SW 1271 (cell line): ENCODE measurements at places on chromosomes 4 and X.

- DNase-seq = no peak
Measured at GRCh38 chr4:109046471-109047201, 255.8 kb downstream of the COL25A1 start.

GRCh38 chrX:989959-990510 is 222.4 kb downstream of the CRLF2 start:
- no peak for DNase-seq

DNA sequence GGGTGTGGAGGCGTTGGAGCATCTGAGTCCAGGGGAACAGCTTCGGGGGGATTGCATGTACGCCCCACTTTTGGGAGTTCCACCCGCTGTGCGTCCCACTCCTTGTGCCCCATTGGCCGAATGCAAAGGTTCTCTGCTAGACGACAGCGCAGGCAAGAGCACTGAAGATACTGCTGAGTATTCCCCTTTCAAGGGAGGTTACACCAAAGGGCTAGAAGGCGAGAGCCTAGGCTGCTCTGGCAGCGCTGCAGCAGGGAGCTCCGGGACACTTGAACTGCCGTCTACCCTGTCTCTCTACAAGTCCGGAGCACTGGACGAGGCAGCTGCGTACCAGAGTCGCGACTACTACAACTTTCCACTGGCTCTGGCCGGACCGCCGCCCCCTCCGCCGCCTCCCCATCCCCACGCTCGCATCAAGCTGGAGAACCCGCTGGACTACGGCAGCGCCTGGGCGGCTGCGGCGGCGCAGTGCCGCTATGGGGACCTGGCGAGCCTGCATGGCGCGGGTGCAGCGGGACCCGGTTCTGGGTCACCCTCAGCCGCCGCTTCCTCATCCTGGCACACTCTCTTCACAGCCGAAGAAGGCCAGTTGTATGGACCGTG is 2.2 kb downstream of the AR start:
- no peak for DNase-seq

DNA sequence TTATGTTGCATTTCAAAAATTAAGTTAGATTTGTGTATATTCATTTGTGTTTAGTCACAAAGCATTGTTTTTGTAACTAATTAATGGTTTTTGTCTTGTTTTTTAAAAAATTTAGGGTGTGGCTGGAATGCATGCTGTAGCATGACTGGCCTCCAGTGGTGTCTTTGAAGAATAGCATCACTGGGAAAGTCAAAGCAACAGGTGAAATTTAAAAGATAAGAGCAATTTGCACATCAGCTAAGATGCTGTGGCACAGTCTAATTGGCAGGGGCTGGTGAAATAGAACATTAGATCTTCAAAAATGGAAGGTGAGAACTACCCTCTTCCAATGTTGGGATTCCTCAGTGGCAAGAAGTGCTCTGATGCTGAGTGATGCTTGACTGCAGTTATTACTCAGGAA is 45.3 kb downstream of the ANK2 start:
- DNase-seq = no peak

DNA sequence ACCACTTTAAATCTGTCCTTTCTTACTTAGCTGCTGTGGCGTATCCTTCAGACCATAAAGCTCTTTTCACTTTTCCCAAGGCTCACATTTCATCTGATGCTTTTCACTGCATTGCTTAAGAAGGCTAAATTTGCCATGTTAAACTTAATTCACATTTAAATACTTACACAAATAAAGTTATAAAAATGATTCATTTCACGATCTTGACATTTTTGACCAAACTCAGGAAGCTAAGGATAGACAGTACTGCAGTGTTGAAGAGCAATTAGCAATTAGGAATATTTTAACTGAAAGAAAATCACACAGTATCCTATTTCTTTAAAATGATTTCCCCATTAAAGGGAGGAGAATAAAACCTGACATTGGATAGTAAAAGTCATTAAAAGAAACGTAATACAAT is 1038.6 kb downstream of the STPG2 start:
- no peak for DNase-seq

DNA sequence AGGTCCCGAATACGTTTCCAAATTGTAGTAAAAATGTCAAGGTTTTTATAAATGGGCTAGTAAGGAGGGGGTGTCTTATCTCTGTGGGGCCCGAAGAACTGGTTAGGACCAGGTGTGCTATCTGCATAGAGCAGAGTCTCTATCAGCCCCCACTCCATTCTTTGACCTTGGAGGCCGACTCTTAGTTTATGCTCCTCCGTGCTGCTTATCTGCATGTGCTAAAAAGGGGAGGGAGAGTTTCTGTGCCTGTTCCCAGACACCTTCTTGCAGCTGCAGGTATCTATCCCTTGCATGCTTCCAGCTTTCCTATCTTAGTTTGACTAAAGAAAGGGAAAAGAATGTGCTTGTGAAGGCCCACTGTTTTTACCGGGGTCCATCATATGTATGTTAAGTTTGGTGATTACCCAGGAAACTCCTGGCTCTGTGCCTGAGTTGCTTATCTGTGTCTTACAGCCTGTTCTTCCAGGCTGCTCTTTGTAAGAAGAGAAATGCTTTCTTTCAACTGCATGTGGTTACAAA is 28.6 kb upstream of the NAF1 start:
- no peak for DNase-seq

GRCh38 chr4:154088741-154089140 is 299.9 kb upstream of the SFRP2 start:
- DNase-seq = no peak

DNA sequence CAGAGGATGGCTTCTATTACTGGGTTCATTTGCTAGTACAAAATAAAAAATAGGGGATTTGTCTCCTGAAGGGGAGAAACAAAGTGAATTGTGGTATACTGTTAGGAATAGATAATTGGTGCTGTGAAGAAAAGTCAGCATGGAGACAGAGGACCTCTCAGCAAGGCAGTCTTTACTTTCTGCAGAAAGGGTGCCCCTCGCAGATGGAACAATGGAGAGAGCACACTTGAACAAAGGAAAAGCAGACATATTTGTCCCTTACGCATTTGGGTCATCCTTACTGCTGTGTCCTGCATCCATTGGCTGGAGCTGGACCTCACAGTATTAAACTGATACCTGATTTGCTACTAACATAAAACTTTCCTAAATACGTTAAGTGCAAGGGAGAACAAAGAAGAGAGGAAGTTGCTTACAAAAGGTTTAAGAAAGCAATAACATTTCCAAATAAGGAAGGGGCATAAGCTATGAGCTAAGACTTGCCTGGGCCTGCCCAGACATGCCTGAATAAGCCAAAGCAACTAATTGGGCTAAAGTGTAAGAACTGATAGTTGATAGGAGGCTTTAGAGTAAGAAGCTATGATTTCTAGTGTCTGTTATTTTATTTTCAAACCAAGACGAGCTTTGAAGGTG is 83.8 kb downstream of the CCKAR start:
- DNase-seq = no peak

GRCh38 chr4:100177126-100177525 is 13.1 kb downstream of the DDIT4L start:
- DNase-seq = no peak

DNA sequence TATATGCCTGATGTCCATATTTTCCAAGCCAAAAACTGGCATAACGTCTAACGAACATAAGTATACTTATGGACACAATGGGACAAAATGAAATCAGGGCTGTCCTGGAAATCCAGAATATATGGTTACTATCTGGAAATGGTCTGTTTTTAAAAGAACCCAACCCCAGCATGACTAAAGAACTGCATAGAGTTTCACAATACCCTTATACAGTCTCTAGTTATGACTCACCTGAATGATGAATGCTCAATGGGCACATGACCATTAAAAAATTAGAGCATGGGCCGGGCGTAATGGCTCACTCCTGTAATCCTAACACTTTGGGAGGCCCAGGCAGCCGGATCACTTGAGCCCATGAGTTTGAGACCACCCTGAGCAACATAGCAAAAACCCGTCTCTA is 31.8 kb downstream of the AMMECR1 start:
- peak; percentile 17 for DNase-seq

DNA sequence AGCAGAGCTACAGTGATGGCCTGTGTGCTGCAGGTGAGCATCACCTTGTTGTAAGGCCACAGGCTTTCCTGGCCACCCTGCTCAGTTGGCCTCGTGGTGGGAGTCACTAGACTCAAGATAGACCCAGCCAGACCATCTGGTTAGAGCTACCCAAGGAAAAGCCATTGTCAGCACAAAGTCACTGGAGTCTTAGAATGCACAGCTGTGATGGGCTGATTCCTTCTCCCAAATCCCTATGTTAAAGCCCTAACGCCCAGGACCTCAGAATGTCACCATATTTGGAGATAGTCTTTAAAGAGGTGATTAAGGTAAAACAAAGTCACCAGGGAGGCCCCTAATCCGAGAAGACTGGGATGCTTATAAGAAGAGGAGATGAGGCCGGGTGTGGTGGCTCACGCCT is 173.4 kb downstream of the DHRSX start:
- no peak for DNase-seq

DNA sequence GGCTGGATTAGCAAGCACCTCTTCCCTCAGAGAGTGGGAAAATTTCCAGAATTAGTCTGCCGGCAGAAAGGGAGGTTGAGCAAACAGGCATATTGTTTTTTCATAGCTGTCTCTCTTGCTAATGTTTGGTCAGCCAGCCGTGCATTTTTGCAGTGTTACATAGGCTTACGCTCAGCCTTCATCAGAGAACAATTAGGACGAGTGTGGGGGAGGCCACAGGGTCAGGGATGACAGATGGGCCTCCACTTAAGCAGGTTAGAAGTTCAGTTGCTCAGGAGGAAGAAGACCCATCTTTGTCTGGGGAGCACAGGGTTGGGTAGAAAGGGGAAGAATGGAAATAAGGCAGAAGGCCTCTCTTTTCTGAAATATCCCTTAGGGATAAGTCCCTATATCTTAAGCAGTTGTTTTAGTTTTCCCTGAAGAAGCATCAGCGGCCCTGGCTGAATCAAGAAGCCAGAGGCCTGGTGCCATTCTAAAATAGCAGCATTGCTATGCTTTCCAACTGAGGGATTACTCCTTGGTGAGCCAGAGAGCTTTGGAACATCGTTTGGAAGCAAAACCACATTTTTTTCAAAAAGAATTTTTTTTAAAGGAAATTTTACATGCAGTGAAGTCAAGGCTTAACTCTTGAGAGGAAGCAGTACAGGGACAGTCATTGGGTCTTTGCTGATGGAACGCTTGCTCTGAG is 118.8 kb downstream of the SMIM20 start:
- DNase-seq = no peak

DNA sequence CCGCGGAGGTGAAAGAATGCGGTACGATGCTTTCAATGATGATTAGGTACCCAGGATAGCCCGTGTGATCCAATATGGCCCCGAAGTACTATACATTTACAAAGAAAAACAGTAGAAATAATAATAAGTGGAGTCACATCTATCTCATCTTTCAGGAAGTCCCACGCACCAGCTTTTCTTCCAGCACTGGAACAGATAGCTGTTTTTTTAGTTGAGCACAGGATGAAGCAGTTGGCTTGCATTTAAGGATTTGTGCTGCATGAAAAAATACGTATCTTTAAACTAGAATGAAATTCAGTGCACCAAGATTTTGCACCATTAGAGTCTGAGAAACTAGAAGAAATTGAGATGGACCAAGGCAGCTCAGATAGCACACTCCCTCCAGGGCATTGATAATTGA is 44.1 kb downstream of the SMIM20 start:
- DNase-seq = no peak

DNA sequence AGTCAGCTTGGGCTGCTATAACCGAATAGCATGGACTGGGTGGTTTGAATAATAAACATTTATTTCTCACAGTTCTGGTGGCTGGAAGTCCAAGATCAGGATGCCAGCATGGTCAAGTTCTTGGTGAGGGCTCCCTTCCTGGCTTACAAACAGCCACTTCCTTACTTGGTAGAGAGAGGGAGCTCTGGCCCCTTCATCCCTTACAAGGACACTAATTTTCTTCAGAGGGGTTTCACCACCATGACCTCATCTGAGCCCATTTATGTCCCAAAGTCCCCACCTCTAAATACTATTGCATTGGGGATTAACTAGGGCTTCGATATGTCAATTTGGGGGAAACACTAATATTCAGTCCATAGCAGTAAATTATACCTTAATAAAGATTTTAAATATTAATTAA is 61.8 kb downstream of the CLNK start:
- DNase-seq = peak; percentile 17

GRCh38 chrX:77014377-77015372 is 432.5 kb upstream of the FGF16 start:
- DNase-seq = no peak

GRCh38 chrX:72685810-72686456 is 28.2 kb downstream of the PHKA1 start:
- no peak for DNase-seq

DNA sequence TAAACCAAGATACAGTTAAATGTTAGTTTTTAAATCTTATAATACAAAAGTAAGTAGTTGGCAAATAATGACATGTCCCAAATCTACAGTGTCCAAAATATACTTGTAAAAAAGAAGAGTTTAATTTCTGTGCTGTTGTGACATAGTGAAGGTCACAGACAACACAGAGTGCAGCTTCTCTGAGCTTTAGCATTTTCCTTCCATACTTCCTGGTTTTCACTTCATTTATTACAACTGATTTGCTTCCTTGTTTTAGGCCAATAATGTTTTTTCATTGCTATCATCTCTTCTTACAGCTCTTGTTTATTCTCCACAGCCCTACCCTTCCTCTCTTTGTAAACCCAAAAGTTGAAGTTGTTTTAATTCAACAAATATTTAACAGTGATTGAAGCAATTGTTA is 132.4 kb upstream of the TET2 start:
- DNase-seq = no peak

GRCh38 chr4:87838890-87839591 is 6.3 kb downstream of the MEPE start:
- no peak for DNase-seq

DNA sequence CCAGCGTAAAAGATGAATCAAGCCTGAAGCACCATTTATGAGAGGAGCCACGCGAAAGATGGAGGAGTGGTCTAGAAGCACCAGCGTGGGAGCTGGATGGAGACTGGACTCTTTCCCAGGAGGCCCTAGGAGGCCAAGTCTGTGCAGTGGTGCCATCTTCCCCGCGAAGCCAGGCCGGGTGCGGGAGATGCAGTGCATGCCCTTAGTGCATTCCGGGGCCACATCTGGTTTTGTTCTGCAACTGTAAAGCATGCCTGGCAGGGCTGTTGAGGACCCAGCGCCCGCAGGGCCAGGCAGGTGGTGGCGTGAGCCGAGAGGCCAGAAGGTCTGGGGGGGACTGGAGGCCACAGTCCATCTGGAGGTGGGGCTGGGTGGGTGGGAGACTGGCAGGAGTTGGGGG is 78.6 kb upstream of the ADRA2C start:
- no peak for DNase-seq

GRCh38 chr4:4320951-4321714 is 31.1 kb downstream of the ZBTB49 start:
- DNase-seq = no peak

DNA sequence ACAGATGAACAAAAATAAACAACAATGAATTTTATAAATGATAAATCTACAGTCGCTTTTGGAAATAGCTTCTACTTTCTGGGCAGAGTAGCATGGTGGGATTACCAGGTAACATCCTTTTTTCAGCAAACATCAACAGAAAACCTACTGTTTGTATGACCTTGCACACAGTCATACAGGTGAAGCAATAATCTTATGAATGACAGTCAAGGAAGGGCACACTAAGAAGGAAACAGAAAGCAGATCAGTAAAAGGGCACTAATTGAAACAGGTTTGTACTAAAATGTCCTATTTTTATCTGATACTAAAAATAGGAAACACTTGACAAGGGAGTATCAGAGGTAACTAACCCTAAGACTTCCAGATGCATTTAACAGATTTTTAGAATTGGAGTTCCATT is 108.9 kb downstream of the DLG3 start:
- no peak for DNase-seq
